Liver (tissue), 10 donors: ENCODE measurements at places on chromosomes 13 and 19. TPM values are rescaled to one million over a fixed set of nuclear protein-coding genes. Genes with fewer than 3 reads are reported as not detected.

DNA sequence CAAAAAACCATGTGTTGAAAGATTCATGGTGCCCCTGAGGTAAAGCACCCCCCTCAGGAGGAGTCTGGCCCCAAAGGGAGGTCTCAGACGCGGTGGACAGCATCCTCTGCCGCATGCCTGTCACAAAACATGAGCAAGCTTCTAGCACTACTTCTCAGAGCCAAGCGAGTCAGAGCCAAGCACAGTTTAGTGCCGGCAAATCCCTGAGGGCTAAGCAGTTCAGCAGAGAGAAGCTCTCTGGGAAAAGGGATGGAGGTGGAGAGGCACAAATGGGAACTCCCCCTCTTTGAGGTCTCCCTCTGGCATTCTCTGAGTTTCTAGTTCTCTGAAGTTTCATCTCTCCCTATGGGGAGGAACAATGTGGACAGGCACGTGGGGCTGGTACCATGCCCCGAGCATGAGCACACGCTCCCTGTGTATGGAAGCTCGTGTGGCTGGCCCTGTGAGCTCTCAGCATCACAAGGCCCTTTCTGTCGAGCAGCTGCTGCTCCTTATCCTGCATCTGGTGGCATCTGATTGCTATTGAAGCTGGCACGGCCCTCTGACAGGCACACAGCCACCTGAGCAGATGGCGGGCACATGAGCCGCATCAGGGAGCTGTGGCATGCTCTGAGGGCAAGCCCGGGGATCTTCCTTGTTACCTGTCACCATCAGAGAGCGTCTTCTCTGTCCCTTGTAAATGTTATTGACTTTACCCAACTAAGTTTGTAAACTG, 325.1 kb downstream of the SLC7A1 start:
- no peaks in the 10 kb centered on the region for H3K4me1 ChIP-seq
- no peak overlapping the region for H3K4me3 ChIP-seq
- H3K27me3 ChIP-seq = no peaks in the 10 kb centered on the region

Gene FXYD3
- not detected for total RNA-seq

DNA sequence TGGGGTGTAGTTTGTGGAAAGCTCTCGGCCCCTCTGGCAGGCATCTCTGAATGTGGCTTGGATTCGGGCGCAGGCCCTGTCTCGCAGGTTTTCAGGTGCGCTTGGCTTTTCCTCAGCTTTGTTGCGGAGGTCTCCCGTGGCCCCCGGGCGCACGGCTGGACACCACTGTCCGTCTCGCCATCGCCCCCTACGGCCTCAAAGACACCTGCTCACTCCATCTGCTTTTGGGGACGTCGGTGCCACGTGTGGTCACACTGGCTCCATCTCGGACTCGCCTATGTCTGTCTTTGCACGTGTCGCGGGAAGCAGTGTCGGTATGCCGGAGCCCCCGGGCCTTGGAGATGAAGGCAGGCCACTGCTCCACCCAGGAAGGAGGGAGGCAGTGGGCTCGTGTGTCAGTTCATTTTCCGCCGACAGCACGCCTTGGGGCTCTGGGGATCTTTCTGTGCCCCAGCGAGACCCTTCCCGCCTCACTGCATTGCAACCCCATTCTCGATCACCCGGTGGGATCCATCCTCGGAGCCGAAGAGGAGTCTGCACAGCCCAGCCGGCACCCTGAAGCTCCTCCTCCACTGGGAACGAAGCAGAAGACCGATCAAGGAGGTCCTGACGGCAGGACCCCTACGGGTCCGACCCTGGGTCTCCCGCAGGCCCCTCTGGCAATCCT, 42.1 kb downstream of the ZNF146 start:
- H3K4me1 ChIP-seq = no peaks in the 10 kb centered on the region
- no peaks in the 10 kb centered on the region for H3K27me3 ChIP-seq
- peak overlapping the region; percentile 40 for H3K4me3 ChIP-seq
- DNase-seq = no peak
- H3K36me3 ChIP-seq = no peaks in the 10 kb centered on the region

DNA sequence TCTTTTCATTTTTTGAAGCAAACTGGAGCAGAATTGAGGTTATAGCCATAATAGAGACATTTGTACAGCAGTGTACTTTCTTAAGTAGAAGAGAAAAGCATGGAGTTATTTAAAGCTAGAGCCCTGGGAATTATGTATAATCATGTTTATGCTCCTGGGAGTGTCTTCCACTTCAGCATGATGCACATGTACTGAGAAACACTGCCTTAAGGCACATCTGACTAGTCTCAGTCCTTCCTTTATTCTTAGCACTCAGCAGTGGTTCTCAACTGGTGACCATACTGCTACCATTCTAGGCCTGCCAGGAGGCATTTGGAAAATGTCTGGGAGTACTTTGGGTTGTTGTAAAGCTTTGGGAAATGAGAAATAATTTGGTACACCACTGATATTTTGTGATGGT, 45.8 kb downstream of the VWA8 start:
- H3K27ac ChIP-seq = no peak overlapping the region
- H3K36me3 ChIP-seq = no peaks in the 10 kb centered on the region
- no peaks in the 10 kb centered on the region for H3K4me1 ChIP-seq
- no peak overlapping the region for H3K4me3 ChIP-seq

DNA sequence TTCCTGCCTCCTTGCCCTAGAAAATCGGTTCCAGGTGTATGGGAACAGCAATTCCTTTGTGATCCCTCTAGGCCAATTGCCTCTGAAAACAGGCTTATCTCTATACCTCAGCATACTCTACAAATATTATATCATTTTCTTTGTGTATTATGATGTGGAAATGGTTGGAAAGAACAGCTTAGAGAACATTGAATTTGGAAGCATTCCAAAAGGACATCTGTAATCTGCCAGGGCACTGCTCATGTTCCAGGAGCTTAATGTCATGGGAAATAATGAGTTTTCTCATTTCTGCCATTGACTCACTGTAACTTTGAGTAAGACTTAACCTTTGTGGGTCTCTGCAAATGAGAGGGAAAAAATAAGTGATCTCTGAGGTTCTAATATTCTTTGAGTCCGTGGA, 147.3 kb downstream of the UFM1 start:
- no peaks in the 10 kb centered on the region for H3K36me3 ChIP-seq
- DNase-seq = no peak
- H3K27ac ChIP-seq = no peak overlapping the region
- H3K4me3 ChIP-seq = no peak overlapping the region

Gene CATSPERD
- total RNA-seq = not detected

Gene CD209
- total RNA-seq = 1.6 TPM

Gene LAIR1
- total RNA-seq = 16.3 TPM

GRCh38 chr13:44195245-44195644, 178.4 kb upstream of the SERP2 start:
- no peaks in the 10 kb centered on the region for H3K27me3 ChIP-seq
- no peak overlapping the region for H3K27ac ChIP-seq
- DNase-seq = no peak
- no peak overlapping the region for H3K4me3 ChIP-seq

Gene GJB6
- not detected for total RNA-seq

DNA sequence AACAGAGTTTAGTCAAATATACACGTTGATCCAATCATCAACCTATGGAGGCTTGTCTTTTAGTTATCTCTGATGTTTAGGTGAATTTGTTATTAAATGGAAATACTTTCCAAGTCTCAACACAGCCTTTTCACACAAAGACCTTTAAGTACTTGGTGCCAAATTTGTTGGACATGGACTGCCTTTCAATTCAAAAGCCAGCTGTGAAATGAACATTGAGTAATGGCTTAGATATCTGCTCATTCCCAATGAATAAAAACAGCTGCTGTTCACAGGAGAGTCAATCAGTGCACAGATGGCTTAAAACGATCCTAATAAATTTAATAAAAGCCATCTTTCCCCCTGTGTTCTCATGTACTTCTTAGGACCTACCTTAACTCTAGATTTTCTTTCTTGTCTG, 19.9 kb upstream of the DHRS12 start:
- H3K4me1 ChIP-seq = no peaks in the 10 kb centered on the region
- H3K27me3 ChIP-seq = no peaks in the 10 kb centered on the region
- no peak for DNase-seq

Gene CCL25
- not detected for total RNA-seq

DNA sequence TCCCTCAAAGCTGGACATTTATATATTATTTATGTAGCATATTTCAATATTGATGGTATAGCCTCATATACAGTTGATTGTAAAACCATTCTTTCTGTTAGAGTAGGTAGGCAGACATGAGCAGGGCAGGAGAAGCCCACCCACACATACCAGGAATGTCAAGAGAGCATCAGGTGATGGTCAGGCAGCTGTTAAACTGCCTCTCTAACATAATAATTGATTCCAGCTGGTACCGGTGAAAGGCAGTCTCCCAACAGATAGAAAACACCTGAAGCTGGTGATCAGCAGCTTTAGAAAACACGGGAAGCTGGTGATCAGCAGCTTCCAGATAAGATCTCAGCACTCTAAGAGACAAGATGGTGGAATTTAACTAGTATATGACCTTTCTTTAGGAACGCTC, 132.9 kb downstream of the SLITRK6 start:
- no peaks in the 10 kb centered on the region for H3K27me3 ChIP-seq
- no peaks in the 10 kb centered on the region for H3K36me3 ChIP-seq
- DNase-seq = no peak
- H3K4me1 ChIP-seq = no peaks in the 10 kb centered on the region
- H3K27ac ChIP-seq = no peak overlapping the region
- no peak overlapping the region for H3K4me3 ChIP-seq

DNA sequence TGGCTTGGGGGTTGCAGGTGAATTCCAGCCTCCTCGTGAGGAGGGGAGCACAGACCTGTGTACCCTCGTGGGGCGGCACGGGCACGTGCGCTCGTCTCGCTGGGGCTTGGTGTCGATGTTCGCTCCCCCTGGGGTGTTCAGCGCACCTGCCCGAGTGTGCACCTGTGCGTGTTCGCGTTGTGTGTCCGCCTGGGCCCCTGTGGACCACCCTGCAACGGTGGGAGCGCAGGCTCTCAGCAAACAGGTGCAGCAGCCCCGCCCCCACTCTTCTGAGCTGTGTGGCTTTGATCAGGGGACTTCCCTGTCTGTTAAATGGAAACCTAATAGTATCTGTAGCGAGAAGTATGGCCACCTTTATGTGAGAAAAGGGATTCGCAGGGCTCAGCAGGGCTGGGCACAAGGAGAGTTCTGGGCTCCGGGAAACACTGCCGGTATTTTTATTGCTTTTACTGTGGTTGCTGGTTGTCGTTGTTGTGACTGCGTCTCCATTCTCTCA, 549 bp downstream of the SMIM17 start:
- peaks cover 2% of the 10 kb centered on the region for H3K27me3 ChIP-seq
- no peak for DNase-seq
- no peak overlapping the region for H3K4me3 ChIP-seq
- H3K4me1 ChIP-seq = no peaks in the 10 kb centered on the region

GRCh38 chr13:103815619-103816018, 749.4 kb upstream of the SLC10A2 start:
- H3K4me1 ChIP-seq = no peaks in the 10 kb centered on the region
- no peak overlapping the region for H3K27ac ChIP-seq
- H3K27me3 ChIP-seq = peaks cover 3% of the 10 kb centered on the region
- no peak overlapping the region for H3K4me3 ChIP-seq

- no peaks in the 10 kb centered on the region for H3K27me3 ChIP-seq
- H3K4me1 ChIP-seq = peaks cover 12% of the 10 kb centered on the region
- DNase-seq = no peak
These were observed at the start of gene KHSRP for GRCh38 chr19:6424195-6424938. KHSRP (minus strand) TSS chr19:6424811; CDS start chr19:6424701, 110 bp downstream.

- peaks cover 31% of the 10 kb centered on the region for H3K4me1 ChIP-seq
- no peaks in the 10 kb centered on the region for H3K27me3 ChIP-seq
- DNase-seq = peak; percentile 35
- no peak overlapping the region for H3K27ac ChIP-seq
- peak overlapping the region; percentile 41 for H3K4me3 ChIP-seq
- H3K36me3 ChIP-seq = peaks cover 2% of the 10 kb centered on the region
These were observed 6.6 kb downstream of the SPHK2 start for GRCh38 chr19:48625891-48626327.

Gene UBE2L5
- total RNA-seq = not detected

- H3K36me3 ChIP-seq = peaks cover 25% of the 10 kb centered on the region
- H3K4me1 ChIP-seq = no peaks in the 10 kb centered on the region
- H3K27ac ChIP-seq = peak overlapping the region; percentile 66
- no peak overlapping the region for H3K4me3 ChIP-seq
These were observed 18.6 kb downstream of the DEDD2 start for GRCh38 chr19:42198676-42199439.

Gene FDX2
- 5.9 TPM for total RNA-seq

Gene BRME1
- total RNA-seq = 0.42 TPM

Gene SPINT2
- total RNA-seq = 7.0 TPM

- DNase-seq = no peak
- no peaks in the 10 kb centered on the region for H3K27me3 ChIP-seq
- H3K36me3 ChIP-seq = no peaks in the 10 kb centered on the region
- no peaks in the 10 kb centered on the region for H3K4me1 ChIP-seq
These were observed 9.5 kb upstream of the RFX1 start for GRCh38 chr19:14015524-14016035.

Gene RDH8
- not detected for total RNA-seq

DNA sequence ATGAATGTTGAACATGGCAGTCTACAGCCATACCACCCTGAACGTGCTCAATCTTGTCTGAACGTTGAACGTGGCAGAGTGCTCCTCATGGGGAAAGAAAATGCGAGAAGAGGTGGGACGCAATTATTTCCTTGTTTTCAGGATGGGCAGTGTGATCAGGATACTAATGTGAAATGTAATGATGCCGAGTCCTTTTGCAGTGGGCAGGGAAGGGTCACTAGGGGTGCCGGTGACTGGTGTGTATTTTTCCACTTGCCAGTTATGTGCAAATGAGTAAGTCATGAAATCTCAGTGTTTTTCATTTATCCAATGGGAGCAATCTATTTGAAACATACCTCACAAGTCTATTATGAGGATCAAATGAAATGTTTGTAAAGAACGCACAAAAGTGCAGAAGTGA, 84.8 kb downstream of the LNX2 start:
- no peak overlapping the region for H3K4me3 ChIP-seq
- H3K36me3 ChIP-seq = no peaks in the 10 kb centered on the region
- H3K27me3 ChIP-seq = no peaks in the 10 kb centered on the region

DNA sequence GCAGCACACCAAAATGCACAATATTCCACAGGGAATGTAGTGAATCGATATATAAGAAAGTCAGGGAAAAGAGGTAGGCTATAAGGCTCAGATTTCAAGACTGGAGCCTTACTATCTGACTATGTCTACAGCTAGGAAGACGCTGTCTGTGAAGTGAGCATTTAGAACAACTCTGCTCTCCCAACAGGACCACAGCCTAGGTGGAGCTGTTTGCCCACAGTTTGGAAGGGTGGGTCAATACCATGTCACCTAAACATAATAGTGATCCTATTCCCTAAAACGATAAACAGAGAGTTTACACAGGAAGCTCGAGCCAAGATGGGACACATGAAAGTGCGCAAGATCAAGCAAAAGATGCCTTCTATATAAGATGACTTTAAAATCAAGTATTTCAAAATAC, 2486.0 kb upstream of the PCDH20 start:
- no peak for DNase-seq
- H3K4me3 ChIP-seq = no peak overlapping the region
- H3K27ac ChIP-seq = no peak overlapping the region
- H3K36me3 ChIP-seq = no peaks in the 10 kb centered on the region
- H3K27me3 ChIP-seq = no peaks in the 10 kb centered on the region

Gene CYP2S1
- total RNA-seq = 1.6 TPM

Gene LYPD5
- total RNA-seq = 0.08 TPM

- DNase-seq = peak; percentile 81
- no peaks in the 10 kb centered on the region for H3K36me3 ChIP-seq
- H3K4me3 ChIP-seq = peak within 1 kb of the TSS; percentile 77
- H3K4me1 ChIP-seq = peaks cover 11% of the 10 kb centered on the region
These were observed at the start of gene SLC25A15 for GRCh38 chr13:40789275-40790153. SLC25A15 (plus strand) TSS chr13:40789611; CDS start chr13:40793227, 3,616 bp downstream.

- H3K36me3 ChIP-seq = no peaks in the 10 kb centered on the region
- no peak overlapping the region for H3K4me3 ChIP-seq
- H3K27me3 ChIP-seq = no peaks in the 10 kb centered on the region
- no peak for DNase-seq
- H3K4me1 ChIP-seq = no peaks in the 10 kb centered on the region
- H3K27ac ChIP-seq = no peak overlapping the region
These were observed 129.2 kb downstream of the ZIC5 start for GRCh38 chr13:99842405-99842804.

Gene SIGLEC8
- total RNA-seq = 2.3 TPM
